H9 (cell line): ENCODE measurements at places on chromosomes 7 and 10. TPM values are rescaled to one million over a fixed set of nuclear protein-coding genes. Genes with fewer than 3 reads are reported as not detected.

ASB15 gene
- not detected in 2 replicates for total RNA-seq

PLOD3 gene
- total RNA-seq: 70.5 and 74.5 TPM in 2 replicates

DYNC1I1 gene
- 3.2 TPM in 2 replicates for total RNA-seq

CUZD1 gene
- total RNA-seq: 17.2 and 19.4 TPM in 2 replicates

MCM10 gene
- total RNA-seq: 63.9 and 67.4 TPM in 2 replicates

FAM25A gene
- not detected in 2 replicates for total RNA-seq

ACSM6 gene
- total RNA-seq: 0.18 TPM in 1 of 2 replicates, not detected in the other

CCDC3 gene
- total RNA-seq: 2.3 and 2.4 TPM in 2 replicates

HEPACAM2 gene
- not detected in 2 replicates for total RNA-seq

PLEKHS1 gene
- total RNA-seq: not detected in 2 replicates

UPK3BL1 gene
- 6.8 and 12.4 TPM in 2 replicates for total RNA-seq

MMD2 gene
- 0.11 and 0.20 TPM in 2 replicates for total RNA-seq

CFAP58 gene
- total RNA-seq: 0.63 and 0.88 TPM in 2 replicates

PNLIP gene
- total RNA-seq: not detected in 2 replicates
